ENCODE measurements at places on chromosomes 5 and 9.

- no peak for DNase-seq
Observed at GRCh38 chr5:35963381-35963843, 25.0 kb upstream of the CAPSL start.

- DNase-seq, result no peak
Observed at GRCh38 chr5:139841549-139841948, 45.9 kb downstream of the PSD2 start.

DNA sequence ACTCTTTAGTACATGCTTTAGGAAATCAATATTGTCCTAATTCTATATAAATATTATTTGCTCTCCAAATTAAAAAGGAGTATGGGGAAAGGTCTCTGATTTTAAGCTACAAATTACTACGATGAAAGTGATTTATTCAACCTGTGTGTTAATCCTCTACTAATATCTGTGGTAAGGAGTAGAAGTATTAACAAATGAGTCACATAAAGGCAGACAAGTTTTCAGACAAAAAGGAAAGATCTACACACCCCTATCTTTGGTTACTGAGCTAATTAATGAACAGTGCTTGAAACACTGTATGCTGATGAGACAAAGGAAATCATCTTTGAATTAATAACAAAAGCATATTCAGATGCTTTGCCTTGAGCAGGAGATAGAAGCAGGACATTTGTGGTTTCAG lies 15.9 kb downstream of the LOX start:
- no peak for DNase-seq

- DNase-seq, result no peak
Observed at GRCh38 chr5:72841756-72842535, 25.5 kb downstream of the TNPO1 start.

DNA sequence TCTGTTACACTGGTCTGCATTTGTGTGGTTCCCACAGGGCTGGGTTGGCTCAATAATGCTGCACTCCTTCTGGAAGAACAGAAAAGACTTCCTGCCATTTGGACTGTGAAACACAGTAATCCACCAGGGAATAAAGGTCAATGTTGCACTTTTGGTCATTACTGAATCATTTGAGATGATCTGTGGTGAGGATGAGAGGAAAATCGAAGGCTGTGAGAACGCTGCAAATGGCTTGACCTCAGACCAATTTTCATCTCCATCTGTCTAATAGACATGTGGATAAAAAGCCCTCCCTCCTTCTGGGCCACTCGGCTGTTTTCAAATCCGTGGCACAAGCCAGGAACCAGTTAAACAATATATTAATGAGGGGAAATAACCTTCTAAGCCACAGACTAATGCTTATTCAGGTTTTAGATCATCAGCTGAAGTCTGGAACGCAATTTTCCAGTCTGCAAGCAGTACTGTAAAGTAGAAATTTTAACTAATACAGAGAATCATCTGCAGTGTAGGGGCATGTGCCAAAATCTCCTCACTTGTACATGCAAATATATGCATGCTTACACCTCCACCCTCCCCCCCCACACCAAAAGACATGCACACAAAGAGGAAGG lies 20.2 kb downstream of the TLE1 start:
- no peak for DNase-seq

DNA sequence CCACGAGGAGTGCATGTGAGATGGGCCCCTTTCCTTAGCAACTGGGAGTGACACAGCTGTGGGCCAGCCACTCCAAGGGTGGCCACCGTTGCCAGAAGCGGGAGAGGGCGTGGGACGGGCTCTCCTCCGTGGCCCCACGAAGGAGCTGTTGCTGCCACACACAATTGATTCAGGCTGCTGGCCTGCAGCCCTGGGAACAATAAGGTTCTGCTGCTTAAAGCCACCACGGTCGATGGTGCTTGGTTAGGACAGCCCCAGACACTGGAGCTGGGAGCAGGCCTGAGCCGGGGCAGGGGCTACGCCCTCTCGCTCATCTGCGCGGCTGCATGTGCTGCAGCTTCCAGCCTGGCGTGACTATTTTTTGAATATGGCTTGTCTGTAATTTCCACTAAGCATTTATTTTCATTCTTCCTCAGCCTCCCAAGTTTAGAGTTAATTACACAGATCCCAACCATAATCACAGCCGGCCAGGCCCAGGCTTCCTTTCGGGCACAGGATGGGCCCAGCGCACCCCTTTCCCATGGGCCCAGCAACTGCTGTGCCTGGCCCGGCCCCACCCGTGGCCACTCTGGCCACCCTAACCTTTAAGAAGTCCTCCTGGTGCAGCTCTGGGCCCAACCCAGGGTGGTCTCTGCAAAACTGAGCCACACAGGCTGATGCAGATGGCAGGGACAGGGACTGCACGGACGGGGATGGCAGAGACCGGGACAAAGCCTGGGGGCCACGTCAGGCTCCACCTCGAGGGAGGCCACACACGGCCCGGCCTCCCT lies 49.7 kb downstream of the VAV2 start:
- no peak for DNase-seq
